ENCODE measurements at places on chromosomes 2 and 18.

DNA sequence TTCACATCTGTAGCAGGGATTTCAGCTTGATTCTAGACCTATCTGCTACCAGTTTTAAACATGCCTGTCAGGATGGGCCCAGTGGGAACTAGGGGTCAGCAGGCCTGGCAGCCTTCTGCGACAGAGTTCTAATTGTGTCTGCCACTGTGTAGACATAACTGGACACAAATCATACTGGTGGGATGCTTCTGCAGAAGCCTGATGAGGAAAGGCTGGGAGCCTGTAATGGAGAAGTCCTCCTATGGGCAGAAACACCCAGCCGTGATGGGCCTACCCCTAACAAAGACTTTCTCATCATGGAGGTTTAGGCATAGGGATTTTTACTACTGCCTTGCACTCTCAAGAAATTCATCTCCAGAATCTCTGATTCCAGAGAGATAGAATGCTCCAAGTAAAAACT is 166.9 kb downstream of the PDE11A start:
- DNase-seq, result no peak

GRCh38 chr2:96342085-96342484 is 6.5 kb downstream of the NCAPH start:
- no peak for DNase-seq

DNA sequence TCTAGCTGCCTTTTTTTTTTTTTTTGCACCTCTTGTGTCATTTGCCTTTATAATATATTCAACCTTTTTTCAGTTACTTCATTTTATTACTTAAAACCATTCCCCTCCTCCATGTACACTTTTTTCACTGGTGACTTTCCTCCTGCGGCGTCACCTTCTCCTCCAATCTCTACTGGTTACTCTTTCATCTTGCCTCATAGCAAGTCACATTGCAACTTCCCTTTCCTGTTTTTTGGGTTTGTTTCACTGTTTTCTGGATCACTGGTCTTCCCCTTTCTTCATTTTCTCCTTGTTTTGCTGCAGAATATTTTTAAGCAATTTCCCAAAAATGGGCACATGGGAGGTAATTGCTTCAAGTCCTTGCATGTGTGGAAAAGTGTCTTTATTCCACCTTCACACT is 37.7 kb upstream of the GPR155 start:
- DNase-seq, result no peak

DNA sequence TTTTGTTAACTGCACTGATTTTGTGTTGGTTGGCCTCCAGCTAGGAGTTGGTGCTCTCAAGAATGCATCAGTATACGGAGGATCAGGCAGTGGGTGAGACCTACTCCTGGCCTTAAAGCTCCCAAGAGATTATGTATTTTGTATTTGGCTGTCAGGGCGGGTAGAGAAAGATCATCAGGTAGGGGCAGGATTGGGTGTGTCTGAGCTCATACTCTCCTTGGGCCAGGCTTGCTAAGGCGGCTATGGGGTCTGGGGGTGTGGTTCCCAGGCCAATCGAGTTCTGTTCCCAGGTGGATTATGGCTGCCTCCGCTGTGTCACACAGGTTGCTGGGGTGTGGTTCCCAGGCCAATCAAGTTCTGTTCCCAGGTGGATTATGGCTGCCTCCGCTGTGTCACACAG is 28.9 kb upstream of the IL1RN start:
- no peak for DNase-seq

- DNase-seq, result no peak
Observed at GRCh38 chr2:103002954-103003353, 241.1 kb downstream of the TMEM182 start.

DNA sequence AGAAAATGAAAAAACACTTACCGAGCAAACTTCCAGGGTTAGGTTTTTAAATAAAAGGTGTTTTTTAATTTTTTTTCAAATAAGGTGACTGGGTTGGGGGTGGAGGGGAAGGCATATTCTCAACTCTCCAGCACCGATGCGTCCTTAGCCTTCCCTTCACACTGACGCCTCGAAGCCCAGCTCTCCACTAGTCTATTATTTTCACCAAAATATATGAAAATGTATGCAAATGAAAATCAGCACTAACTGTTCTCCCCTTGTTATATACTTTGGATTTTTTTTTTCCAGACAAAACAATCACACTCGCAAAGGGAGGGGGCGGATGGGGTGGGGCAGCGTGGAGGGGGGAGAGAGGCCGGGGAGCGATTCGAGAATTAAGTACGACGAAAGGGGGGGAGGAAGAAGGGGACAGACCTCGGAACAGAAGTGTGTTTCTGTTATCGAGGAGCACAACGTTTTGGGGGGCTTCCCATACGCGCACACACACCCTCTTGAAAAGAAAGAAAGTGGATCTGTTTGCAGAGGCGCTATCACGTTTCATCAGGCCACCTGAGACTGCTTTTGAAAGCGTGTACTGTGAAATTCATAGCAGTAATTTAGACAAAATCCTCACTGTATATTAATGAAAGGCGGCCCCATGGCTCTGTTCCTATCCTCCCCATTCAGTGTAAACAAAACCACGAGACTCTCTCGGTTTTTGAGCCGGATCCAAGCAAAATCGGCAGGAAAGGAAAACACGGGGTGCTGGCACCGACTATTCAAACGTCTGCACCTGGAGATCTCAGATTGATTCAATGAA is 2.4 kb upstream of the POU3F3 start:
- no peak for DNase-seq

DNA sequence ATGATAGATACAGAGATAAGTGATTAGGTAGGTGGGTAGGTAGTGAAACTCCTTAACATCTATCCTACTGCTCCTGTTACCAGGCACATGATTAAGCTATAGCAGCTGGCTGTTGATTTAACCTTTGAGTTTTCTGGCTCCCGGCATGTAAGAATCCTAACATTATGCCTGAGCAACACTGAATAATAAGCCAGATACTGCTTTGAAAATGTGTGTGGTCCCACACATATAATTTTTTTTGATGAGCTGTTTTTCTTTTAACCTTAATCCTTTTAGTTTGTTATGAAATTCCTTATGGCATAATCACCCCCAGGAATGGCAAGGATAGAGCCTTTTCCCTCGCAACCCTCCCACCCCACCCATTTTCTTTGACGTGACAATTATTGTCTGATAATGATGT is 104.2 kb upstream of the NEUROD1 start:
- DNase-seq, result no peak

- no peak for DNase-seq
Observed at GRCh38 chr2:70336552-70336951, 34.7 kb upstream of the FAM136A start.

GRCh38 chr18:58347135-58347534 is 281.8 kb downstream of the ALPK2 start:
- DNase-seq, result no peak

GRCh38 chr2:72999729-73000725 is 71.5 kb downstream of the SFXN5 start:
- no peak for DNase-seq

GRCh38 chr2:2569836-2570235 is 238.8 kb upstream of the MYT1L start:
- DNase-seq, result no peak

DNA sequence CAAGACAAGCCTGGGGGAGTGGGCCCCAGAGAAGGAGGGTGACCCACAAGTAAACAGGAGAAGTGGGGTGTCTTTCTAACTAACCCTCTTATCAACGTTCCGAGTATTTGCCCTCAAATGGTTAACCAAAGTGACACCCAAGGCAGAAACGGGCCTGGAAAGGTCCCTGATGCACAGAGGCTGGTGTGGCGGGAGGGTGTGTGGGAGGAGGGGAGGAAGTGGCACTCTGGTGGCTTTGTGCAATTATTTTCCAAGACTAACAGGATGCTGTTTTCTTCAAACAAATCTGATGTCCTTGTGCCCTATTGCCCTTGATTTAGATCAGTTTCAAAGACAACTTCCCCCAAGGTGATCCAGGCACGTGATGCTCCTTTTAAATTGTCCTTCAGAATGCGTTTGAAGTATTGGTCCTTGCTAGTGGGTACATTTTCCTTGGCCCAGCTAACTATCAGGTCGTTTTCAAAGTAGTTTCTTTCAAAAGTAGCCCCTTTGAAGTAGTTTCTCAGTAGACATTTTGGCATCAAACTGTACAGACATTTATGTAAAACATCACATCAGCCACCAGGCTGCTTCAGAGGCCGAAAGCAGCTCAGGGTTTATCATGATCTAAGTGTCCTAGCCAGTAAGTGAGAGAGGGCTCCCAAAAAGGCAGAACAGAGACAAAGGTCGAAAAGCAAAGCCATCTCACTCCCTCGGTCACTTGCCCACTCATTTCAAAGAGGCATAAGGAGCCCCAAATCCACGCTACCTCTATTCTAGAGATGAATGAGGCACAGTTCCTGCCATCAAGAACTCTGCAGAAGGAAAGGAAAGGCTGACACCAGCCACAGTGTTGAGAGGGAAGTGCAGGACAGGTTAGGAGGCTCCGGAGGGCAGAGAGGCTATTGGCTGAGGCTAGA is 371.1 kb upstream of the ID2 start:
- no peak for DNase-seq

GRCh38 chr18:11320986-11321385 is 171.6 kb upstream of the PIEZO2 start:
- DNase-seq, result no peak

- no peak for DNase-seq
Observed at GRCh38 chr2:162085090-162085891, 11.3 kb upstream of the DPP4 start.

GRCh38 chr2:128320906-128321771 is 2.5 kb upstream of the HS6ST1 start:
- DNase-seq, result no peak

- DNase-seq, result no peak
Observed at GRCh38 chr2:169422120-169422519, 57.2 kb upstream of the BBS5 start.

DNA sequence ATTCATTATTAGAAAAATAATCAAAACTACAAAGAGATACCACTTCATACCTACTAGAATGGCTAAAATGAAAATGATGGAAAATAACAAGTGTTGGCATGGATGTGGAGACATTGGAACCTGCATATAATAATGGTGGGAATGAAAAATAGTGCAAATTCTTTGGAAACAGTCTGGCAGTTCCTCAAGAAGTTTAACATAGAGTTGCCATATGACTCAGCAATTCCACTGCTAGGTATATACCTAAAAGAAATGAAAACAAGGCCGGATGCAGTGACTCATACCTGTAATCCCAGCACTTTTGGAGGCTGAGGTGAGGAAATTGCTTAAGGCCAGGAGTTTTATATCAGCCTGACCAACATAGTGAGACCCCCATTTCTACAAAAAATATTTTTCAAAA is 41.6 kb upstream of the ACYP2 start:
- DNase-seq, result no peak

DNA sequence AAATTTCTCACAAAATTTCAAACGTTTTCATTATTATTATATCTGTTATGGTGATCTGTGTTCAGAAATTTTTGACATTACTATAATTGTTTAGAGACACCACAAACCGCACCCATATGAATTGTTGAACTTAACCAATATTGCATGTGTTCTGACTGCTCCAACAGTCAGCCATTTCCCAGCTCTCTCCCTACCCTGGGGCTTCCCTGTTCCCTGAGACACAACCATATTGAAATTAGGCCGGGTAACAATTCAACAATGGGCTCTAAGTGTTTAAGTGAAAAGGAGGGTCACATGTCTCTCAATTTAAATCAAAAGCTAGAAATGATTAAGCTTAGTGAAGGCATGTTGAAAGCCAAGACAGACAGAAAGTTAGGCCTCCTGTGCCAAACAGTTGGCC is 424.0 kb downstream of the DSC3 start:
- DNase-seq, result no peak

DNA sequence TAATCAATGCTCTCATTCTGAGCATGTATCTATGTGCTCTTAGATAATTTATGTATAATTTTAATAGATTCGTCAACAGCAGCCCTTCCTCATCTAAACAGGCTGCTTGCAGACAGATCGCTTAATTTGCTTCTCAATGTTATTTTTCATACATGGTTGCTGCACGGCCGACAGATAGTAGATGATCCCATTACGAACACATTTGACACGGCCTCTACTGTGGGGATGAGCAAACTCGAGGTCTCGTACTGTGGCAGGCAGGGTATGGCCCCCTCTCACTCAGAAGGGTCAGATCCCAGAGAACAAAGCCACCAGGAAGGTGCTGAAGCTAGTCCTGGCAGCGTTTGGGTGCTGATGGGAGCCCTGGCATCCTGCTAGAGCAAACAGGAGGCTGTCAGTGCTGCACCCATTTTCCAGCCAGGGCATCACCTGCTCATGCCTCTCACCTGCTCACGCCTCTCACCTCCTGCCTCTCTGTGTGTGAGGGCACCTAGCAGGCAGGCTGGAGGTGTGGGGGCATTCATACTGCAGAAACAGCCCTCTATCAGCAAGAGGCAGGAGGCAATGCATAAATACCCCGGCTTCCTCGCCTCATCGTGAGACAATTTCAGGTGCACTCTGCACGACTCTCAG is 80.0 kb downstream of the KLHL29 start:
- no peak for DNase-seq

DNA sequence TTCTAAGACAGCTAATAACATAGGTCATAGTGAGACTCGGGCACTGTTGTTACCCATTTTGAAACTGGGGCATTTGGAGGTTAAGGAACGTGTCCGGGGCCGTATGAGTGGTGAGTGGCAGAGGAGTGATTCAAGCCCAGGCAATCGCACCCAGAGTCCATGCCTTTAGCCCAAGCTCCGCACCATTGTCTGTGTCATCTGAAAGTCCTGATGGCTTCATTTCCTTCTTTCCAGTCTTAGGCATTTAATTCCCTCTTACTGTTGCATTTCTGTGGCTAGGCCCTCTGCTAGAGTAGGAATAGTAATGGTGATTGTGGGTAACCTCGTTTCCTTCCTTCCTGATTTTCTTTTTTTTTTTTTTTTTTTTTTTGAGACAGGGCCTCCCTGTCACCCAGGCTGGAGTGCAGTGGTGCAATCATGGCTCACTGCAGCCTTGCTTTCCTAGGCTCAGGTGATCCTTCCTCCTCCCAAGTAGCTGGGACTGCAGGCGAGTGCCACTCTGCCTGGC is 49.8 kb upstream of the ASB1 start:
- no peak for DNase-seq

DNA sequence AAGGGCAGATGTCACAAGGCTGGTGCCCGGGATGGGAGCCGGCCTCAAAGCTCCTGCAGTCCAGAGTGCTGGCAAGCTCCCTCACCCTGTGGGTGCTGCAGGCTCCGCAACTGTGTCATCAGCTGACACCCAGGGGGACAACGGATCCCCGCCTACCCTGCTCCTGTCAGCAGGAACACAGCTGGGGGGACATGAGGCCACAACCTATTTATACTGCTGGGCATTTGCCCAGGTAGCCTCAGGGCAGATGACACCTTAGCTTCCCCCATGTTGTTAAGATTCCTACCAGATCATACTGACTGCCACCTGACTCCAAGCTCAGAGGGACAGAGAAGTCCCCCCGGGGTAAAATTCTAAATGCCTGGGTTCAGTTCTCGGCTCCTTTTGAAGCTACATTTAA is 1.2 kb downstream of the ANKRD23 start:
- DNase-seq, result no peak

Measured in nucleus accumbens (tissue), 56 donors.